ENCODE measurements at places on chromosomes 6 and 20.

DNA sequence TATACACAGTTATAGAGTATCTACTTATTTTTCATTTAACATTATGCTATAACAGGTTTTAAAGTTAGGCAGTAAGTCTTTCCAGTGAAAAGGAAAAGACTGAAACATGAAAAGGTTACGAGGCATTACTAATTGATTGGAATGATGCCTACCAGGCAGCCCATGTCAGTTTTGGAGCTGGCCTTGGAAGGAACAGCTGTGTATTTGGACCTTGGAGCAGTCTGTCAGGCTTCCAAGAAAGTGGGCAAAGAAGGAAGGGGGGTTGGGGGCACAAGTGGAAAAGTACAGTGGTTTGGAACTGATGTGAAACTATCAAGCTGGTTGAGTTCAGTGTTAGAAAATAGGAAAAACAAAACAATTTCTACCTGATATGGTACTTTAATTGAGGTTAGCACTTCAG lies 41.7 kb downstream of the SLC16A10 start:
- DNase-seq: no peak

DNA sequence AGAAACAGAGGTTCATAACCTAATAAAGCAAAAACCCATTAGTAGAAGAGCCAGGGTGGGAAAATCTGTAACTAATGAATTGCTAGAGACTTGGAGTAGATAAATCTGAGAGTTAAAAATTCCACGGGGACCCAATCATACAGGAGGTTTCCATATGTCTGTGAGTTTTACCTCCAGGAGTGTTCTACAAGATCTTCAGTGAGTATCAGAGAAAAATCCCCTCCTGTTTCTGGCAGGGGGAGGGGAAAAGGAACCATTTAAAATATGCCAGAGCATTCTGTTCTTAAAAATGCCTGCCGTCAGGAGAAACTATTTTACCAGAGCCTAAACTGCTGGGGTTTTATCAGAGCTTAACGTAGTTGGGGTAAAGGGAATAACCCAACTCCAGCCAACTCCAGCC lies 54.0 kb upstream of the PLN start:
- DNase-seq: no peak

- no peak for DNase-seq
Observed at GRCh38 chr6:73123632-73124329, 101.5 kb downstream of the KHDC1L start.

DNA sequence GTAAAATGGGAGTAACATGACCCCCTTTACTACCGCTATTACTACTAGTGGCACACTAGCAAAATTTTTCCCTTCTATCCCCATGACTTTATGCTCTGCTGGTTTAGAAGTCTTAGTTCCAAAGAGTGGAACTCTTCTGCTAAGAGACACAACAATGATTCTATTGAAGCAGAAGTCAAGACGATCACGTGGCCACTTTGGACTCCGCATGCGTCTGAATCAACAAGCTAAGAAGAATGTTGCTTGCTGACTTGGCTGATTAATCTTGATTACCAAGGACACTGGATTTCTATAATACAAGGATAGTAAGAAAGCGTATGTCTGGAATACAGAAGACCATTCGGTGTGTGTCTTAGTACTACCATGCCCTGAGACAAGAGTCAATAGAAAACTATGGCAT lies 244.7 kb upstream of the BTBD3 start:
- no peak for DNase-seq

DNA sequence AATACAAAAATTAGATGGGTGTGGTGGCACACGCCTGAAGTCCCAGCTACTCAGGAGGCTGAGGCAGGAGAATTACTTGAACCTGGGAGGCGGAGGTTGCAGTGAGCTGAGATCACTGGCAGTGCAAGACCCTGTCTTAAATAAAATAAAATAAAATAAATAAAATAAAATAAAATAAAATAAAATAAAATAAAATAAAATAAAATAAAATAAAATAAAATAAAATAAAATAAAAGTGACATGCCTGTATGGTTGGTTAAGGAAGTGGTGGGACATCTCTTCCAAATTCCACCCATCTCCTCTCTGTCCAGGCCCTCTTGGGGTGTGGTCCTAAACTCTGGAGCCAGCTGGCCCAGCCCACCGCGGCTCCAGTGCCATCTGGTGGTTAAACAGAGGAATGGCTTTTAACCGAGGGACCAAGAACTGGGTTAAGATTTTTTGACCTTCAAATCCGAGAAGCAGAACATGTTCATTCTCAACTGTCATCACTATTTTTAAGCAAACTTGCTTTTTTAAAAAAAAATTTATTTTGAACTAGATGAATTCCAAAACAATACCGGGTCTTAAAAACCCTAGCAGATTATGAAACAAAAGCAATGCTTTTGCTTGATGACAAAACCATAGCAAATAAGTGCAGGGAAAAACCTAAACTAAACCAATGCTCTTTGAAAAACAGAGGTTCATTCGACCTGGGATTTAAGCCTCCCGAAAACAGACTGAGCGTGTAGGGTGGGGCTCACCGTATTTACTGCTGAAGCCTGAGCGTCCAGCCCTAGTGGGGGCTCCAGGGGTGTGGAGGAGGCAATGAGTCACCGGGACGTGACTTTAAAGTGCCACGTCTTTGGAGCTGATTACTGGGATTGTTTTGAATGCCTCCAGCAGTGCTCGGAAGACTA lies 68.8 kb downstream of the CDC5L start:
- peak; percentile 50 for DNase-seq

GRCh38 chr6:147164761-147165160 lies 39.5 kb upstream of the STXBP5 start:
- no peak for DNase-seq

- no peak for DNase-seq
Observed at GRCh38 chr6:3861424-3861823, 12.3 kb downstream of the FAM50B start.

- no peak for DNase-seq
Observed at GRCh38 chr6:50850223-50851048, 31.8 kb downstream of the TFAP2B start.

DNA sequence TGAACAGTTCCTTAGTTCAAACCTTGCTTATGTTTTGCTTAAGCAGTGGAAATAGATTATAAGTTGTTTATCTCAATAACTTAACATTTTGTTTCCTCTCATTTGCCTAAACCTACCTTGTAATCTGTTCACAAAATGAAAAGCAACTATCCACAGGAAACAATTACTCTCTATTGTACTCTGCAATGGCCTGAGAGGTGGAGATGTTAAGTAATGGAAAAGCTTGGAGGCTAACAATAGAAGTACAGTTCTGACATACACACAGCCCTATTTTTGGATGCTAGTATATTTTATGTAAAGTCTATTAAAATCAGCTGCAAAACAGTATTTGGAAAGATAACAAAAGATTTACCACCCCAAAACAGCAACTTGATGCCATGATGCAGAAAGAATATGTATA lies 82.1 kb downstream of the TINAG start:
- DNase-seq: no peak

DNA sequence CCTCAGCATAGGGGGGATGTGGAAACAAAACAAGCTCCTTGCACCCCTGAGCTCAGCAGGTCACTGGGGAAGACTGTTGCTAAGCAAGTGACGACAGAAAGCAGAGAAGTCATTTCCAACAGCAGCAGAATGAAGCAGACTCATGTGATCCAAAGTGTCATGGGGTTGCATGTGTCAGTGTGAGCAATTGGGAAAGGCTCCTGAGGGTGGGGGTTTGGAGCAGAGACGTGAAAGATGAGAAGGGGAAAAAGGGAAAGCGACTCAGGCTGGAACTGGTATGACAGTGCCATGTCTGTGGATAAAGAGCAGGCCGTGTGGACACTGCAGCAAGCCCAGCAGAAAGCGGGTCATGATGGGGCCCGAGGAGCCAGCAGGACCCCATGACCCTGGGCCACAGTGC lies 363.9 kb downstream of the PREX1 start:
- DNase-seq: no peak

DNA sequence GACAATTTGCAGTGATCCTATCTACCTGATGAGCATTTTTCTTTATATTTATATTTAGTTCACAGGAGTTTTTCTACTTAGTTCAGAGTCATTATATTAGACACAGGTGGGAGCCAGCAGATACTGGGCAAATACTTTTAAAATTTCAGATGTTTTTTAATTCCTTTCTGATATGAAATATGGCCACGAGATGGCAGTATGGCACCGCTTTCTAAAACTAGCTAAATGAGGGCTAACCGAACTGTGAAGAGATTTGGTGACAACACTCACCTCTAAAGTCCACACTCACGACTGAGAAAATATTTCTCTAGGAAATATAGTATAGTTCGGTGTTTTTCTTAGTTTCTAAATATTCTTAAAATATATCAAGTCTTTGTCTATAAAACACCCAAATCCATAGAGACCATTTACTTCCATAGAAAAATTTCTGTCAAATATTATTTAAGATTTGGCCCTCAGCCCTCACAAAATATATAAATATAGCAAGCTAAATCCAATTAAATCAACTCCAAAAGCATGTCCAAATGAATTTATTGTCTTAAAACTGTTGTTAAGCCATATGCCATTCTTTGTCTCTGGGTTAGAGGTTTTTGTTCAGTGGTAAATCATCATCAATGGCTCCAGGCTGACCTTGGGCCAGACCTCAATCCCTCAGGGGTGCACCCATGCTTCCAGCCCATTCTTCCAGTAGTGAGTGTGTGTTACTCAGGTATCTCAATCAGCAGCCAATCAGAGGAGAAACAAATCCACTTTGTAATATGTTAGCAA lies 63.6 kb downstream of the HUS1B start:
- DNase-seq: peak; percentile 78

DNA sequence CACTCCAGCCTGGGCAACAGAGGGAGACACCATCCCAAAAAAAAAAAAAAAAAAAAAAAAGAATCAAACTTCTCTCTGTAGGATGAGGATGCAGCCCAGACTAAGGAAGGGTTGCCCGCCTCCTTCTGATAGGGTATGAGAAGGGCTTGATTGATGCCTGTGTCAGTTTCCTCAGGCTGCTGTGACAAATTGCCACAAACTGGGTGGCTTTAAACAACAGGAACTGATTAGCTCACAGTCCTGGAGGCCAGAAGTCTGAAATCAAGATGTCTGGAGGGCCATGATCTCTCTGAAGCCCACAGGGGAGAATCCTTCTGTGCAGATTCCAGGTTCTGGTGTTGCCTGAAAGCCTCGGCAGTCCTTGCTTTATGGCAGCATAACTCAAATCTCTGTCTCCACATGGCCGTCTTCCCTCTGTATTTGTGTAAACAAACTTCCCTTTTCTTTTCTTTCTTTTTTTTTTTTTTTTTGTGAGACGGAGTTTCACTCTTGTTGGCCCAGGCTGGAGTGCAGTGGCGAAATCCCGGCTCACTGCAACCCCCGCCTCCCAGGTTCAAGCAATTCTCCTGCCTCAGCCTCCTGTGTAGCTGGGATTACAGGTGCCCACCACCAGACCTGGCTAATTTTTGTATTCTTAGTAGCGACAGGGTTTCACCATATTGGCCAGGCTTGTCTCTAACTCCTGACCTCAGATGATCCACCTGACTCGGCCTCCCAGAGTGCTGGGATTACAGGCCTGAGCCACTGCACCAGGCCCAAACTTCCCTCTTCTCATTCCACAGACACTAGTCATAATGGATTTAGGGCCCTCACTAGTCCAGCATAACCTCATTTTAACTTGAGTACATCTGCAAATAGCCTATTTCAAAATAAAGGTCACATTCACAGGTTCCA lies 11.2 kb upstream of the CDK19 start:
- DNase-seq: no peak

GRCh38 chr6:34236131-34236442 lies 586 bp upstream of the HMGA1 start:
- peak; percentile 68 for DNase-seq

DNA sequence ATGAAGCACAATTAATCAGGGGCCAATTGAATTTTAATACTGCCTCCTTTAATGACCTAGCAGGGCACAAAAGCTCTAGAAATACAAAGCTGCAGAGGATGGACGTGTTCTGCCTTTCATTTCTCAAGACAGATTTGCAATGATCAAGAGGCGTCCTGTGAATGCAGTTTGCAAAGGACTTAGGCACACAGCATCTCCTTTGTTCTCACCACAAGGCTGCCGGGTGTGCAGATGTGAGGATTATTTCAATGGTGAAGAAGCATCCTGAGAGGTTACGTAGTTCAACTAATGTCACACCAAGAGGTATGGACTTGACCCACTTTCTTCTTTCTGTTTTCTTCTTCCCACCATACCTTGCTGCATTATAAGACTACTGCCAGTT lies 42.9 kb upstream of the SPTLC3 start:
- DNase-seq: no peak

GRCh38 chr6:6984585-6985366 lies 123.0 kb upstream of the RREB1 start:
- DNase-seq: no peak

- peak; percentile 55 for DNase-seq
Observed at GRCh38 chr6:32940656-32941213, at the start of gene HLA-DMB. TSS of gene HLA-DMB (minus strand) at chr6:32941028. CDS start at chr6:32940807, 221 bp downstream.

DNA sequence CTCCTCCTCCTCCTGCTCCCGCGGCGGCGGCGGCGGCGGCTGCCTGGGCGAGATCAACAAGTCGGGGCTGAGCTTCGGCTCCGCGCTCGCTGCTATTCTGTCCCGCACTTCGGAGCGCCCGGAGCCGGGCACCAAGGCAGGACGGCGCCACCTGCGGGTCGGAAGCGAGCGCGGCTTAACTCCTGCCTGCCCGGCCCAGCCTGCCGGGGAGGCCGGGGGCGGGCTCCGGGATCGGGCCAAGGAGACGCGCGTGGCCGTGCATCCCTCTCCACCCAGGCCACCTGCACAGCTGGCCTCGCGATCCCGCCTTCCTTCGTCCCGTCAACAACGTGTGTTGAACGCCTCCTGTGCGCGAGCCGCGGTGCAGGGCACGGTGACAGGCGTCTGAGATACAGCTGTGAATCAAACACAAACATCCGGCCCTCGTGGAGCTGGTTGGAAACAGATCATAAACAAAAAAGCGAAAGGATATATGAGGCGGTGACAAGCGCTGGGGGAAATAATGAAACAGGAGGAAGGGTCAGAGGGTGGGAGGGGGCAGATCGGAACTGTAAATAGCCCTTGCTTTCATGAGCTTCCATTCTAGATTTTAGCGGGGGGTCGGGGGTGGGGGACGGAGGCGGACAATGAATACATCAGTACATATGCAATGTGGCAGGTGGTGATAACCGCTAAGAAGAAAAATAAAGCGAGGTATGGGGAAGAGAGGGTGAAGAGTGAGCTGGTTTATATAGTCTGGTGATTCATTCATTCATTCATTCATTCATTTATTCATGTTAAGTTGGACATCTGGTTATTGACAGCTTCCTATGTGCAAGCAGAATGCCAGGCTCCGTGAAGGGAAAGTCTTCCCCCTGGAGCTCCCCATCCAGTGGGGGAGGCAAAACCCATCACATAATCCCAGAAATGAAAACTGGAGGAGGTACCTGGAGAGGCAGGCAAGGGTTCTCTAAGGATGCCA lies 2.0 kb upstream of the KCNB1 start:
- DNase-seq: peak; percentile 69

- no peak for DNase-seq
Observed at GRCh38 chr6:121816906-121817540, 381.6 kb downstream of the GJA1 start.
